ENCODE measurements at places on chromosomes 13 and 19. TPM values are rescaled to one million over a fixed set of nuclear protein-coding genes. Genes with fewer than 3 reads are reported as not detected.

GRCh38 chr19:56084835-56085536 is 36.1 kb downstream of the ZNF787 start:
- peaks cover 2% of the 10 kb centered on the region for H3K27me3 ChIP-seq
- H3K36me3 ChIP-seq = peaks cover 2% of the 10 kb centered on the region
- no peak overlapping the region for H3K4me3 ChIP-seq
- H3K4me1 ChIP-seq = peaks cover 11% of the 10 kb centered on the region

- H3K27me3 ChIP-seq = peaks cover 14% of the 10 kb centered on the region
- H3K4me3 ChIP-seq = peak overlapping the region; percentile 89
- H3K36me3 ChIP-seq = peaks cover 36% of the 10 kb centered on the region
- peak overlapping the region; percentile 82 for H3K27ac ChIP-seq
- H3K4me1 ChIP-seq = peaks cover 40% of the 10 kb centered on the region
- DNase-seq = no peak
Measured at GRCh38 chr19:2234996-2235380, 1.1 kb downstream of the PLEKHJ1 start.

Gene S1PR5
- 1.9 TPM for total RNA-seq

DNA sequence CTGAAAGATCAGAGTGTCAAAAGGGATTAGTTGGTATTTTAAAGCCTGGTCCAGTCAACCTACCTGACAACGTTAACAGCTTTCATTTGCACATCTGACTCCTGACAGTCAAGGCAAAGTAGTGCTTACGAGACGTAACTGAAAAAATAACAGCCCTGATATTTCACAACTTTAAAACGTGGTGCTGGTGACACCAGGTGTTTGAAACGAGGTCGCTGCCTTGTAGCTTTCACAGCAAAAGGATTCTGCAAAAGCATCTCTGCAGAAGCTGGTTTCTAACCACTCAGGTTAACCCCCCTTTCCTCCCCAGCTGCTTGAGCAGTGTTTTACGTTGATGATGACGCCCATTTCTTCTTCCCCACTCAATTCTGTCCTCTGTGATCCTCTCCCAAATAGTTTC is 23.3 kb downstream of the GGACT start:
- H3K4me1 ChIP-seq = no peaks in the 10 kb centered on the region
- H3K4me3 ChIP-seq = no peak overlapping the region
- H3K27me3 ChIP-seq = peaks cover 28% of the 10 kb centered on the region
- no peak for DNase-seq
- H3K27ac ChIP-seq = no peak overlapping the region

DNA sequence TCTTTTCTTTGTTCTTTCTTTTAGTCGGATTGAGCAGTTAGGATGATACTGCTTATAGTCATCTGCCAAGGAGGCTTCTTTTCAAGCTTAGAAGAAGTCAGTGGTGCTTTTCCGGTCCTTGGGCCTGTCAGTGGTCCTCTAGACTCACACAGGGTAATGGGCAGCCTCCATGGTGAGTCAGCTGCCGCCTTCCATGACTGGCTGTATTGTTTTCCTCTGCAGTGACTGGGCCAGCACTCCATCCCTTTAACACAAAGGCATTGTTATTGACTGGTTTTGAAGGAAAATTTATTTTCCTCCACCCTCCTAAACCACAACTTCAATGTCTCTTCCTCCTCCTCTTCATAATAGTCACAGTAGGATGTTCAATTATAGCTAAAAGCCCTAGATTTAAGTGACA is 47.1 kb upstream of the CNMD start:
- peaks cover 17% of the 10 kb centered on the region for H3K27me3 ChIP-seq
- no peak overlapping the region for H3K27ac ChIP-seq
- H3K36me3 ChIP-seq = no peaks in the 10 kb centered on the region
- H3K4me3 ChIP-seq = no peak overlapping the region
- no peak for DNase-seq

GRCh38 chr19:46287585-46287984 is 9.3 kb upstream of the HIF3A start:
- H3K4me1 ChIP-seq = peaks cover 24% of the 10 kb centered on the region
- no peak for DNase-seq
- H3K27ac ChIP-seq = peak overlapping the region; percentile 8
- H3K4me3 ChIP-seq = no peak overlapping the region
- peaks cover 10% of the 10 kb centered on the region for H3K36me3 ChIP-seq
- no peaks in the 10 kb centered on the region for H3K27me3 ChIP-seq

DNA sequence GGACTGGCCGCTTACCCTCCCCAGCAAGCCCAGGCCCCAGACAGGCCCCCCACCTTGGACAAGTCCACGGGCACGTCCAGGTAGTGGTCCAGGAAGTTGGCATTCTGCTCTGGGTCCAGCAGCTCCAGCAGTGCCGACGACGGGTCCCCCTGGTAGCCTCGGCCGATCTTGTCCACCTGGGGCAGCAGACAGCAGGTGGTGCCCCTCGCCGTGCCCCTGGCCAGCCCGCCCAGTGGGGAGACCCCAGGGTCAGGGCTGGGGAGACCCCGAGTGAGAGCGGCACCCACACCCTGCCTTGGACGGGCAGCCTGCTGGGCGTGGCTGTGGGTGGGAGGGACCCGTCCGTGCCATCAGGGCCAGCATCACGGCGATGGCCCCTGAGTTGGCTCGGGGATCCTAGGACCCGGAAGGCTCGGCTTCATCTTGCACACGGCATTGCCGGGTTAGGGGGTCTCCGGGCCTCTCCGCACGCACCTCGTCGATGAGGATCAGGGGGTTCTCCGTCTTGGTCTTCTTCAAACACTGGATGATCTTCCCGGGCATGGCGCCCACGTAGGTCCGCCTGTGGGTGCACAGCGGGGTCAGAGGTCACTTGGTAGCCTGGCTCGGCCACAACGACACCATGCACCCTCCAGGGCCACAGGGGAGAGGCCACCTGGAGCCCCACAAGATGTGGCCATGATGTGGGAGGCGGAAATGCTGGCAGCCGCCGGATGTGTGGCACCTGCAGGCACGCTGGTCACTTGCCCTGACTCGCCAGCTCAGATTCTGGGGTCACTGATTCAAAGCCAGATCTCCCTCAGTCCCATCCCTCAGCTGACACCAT is 6.3 kb downstream of the RPL36 start:
- DNase-seq = no peak
- H3K4me3 ChIP-seq = no peak overlapping the region
- H3K27me3 ChIP-seq = peaks cover 23% of the 10 kb centered on the region
- peaks cover 24% of the 10 kb centered on the region for H3K36me3 ChIP-seq
- H3K27ac ChIP-seq = 0 out of 2 replicates have a peak overlapping the region, but pooled peaks have one; percentile 25

- DNase-seq = no peak
- H3K27me3 ChIP-seq = no peaks in the 10 kb centered on the region
- no peak overlapping the region for H3K4me3 ChIP-seq
- H3K27ac ChIP-seq = no peak overlapping the region
Measured at GRCh38 chr19:50266896-50267295, 62.3 kb downstream of the KCNC3 start.

Gene PCSK4
- total RNA-seq = 0.78 TPM

DNA sequence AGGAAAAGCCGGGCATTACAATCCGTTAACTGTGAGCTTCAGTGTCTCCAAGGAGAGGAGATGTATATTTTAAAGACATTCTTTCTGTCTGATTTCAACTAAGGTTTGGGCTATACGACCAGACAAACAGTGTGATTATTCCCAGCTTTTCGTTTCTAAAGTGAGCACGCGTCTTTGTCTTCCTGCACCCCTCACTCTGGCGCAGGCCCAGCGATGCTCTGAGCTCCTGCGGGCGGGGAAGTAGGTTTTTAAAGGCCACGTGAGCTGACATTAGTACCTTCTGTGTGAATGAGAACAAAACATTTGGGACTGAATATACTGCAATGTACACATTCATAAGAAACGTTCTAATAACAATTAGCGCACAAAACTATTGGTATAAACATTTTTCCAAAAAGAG is 15.3 kb upstream of the RANBP3 start:
- peaks cover 5% of the 10 kb centered on the region for H3K27me3 ChIP-seq
- H3K27ac ChIP-seq = no peak overlapping the region
- no peak overlapping the region for H3K4me3 ChIP-seq

DNA sequence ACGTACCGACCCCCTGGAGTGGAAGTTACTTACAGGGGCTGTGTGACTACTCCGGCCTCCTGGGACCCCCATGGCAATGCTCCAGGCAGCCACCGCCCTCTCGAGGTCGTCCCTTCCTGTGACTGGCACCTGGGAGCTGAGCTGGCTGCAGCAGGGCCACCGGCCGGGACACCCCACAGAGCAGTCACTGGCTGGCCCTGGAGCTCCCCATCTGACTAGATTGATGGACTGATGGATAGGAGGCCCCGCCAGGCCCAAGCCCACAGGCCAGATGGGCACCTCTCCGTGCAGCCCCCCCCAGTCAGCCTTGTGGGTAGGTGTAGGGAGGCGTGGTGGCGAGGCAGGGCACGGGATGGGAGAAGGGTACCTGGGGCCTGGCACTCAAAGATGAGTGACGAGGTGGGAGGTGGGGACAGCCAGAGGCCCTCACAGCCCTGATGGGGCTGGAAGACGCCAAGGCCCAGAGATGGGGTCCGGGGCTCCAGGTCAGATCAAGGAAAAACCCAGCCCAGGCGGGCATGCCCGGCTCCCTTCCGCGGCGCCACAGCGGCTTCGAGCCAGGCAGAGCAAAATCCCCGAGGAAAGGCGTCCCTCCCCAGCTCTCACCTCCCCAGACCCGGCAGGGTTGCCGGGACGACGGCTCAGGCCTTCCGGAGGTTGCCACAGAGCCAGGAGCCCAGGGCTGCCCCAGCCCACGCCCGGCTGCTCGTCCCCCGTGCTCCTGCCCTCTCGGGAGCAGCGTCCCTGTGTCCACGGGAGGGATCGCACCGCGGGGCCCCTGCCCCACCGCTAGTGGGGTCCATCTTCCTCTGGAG is 8.4 kb downstream of the SLC39A3 start:
- H3K4me3 ChIP-seq = no peak overlapping the region
- H3K36me3 ChIP-seq = peaks cover 22% of the 10 kb centered on the region
- H3K4me1 ChIP-seq = no peaks in the 10 kb centered on the region
- H3K27ac ChIP-seq = no peak overlapping the region

- no peak for DNase-seq
- peaks cover 5% of the 10 kb centered on the region for H3K27me3 ChIP-seq
- no peak overlapping the region for H3K4me3 ChIP-seq
- peaks cover 39% of the 10 kb centered on the region for H3K4me1 ChIP-seq
- H3K36me3 ChIP-seq = no peaks in the 10 kb centered on the region
- no peak overlapping the region for H3K27ac ChIP-seq
Measured at GRCh38 chr13:99153219-99153618, 47.4 kb upstream of the UBAC2 start.

DNA sequence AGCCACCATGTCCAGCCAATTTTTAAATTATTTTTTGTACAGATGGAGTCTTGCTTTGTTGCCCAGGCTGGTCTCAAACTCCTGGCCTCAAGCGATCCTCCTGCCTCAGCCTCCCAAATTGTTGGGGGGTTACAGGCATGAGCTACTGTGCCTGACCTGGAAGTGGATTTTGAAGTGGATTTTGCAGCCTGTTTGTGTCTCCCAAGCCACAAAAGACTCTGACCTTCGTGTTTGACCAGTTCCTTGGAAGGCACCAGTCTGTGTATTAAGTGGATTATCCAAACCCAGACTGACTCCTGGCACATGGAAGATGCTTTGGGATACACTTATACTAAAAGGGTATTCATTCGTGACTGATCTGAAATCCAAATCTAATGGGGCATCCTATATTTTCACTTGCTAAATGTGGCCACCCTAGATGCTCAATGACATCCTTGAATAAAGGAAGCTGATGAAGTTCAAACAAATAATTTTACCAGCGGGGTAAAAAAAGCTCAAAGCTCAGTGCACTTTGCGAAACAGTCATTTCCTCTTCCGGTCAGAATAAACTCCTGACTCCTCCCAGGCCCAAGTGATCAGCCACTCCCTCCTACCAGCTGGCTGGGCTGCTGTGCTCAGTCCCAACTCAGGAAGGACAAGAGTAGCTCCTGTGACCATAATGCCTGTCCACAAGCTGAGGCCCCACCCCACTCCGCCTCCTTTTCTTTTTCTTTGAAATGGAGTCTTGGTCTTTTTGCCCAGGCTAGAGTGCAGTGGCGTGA is 32.6 kb upstream of the GATAD2A start:
- peak overlapping the region; percentile 88 for H3K27ac ChIP-seq
- no peaks in the 10 kb centered on the region for H3K27me3 ChIP-seq
- peaks cover 14% of the 10 kb centered on the region for H3K4me1 ChIP-seq
- peak overlapping the region; percentile 59 for H3K4me3 ChIP-seq
- H3K36me3 ChIP-seq = no peaks in the 10 kb centered on the region

DNA sequence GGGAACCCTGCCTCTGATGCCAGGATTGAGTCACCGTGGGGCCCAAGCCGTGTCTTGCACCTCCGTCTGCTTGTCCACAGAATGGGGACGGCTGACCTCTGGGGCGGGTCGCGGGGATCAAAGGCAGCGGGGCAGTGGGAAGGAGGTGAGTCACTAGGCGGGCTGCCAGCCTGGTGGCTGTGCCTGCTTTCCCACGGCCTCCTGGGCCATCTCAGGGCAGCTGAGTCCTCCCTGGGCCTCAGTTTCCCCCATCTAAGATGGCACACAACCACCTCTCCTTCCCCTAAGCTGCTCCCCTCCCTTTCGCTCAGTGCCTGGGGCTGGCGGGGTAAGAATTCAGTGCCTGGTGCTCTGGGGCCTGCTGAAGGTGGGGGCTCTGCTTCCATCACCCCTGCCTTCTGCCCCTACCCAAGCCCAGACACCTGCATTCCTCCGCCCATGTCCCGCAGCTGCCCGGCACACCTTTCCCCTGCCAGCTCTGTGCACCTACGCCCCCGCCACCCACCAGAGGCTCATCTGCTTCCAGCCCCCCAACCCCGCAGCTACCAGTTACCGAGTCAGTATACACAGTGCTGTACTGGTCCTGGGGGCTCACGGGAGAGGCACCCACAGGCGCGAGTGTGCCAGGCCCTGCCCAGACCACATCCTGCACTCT is 3.5 kb downstream of the MKNK2 start:
- H3K4me1 ChIP-seq = peaks cover 6% of the 10 kb centered on the region
- peak; percentile 29 for DNase-seq
- H3K27me3 ChIP-seq = peaks cover 1% of the 10 kb centered on the region
- H3K36me3 ChIP-seq = no peaks in the 10 kb centered on the region
- H3K4me3 ChIP-seq = no peak overlapping the region

DNA sequence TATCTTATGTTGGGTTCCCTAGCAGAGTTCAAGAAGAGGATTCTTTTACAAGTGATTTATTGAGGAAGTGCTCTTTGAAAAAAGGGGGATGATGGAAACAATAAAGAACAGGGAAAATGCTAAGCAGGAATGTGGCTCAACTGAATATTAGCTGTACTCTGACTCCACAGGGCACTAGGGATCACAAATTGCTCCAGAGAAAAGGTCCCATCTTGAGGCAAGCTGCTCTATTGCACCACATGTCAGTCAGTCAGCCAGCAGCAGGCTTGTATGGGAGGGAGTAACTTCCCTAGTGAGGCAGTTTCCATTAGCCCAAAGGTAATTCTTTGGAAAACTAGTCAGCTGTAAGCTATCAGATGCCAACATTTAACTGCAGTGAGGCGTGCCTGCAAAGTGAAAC is 73.3 kb upstream of the FNDC3A start:
- H3K27me3 ChIP-seq = peaks cover 7% of the 10 kb centered on the region
- H3K36me3 ChIP-seq = peaks cover 4% of the 10 kb centered on the region
- no peak overlapping the region for H3K4me3 ChIP-seq
- no peaks in the 10 kb centered on the region for H3K4me1 ChIP-seq
- no peak for DNase-seq

All from HFFc6 (cell line).